ENCODE measurements at places on chromosomes 11 and 22.

DNA sequence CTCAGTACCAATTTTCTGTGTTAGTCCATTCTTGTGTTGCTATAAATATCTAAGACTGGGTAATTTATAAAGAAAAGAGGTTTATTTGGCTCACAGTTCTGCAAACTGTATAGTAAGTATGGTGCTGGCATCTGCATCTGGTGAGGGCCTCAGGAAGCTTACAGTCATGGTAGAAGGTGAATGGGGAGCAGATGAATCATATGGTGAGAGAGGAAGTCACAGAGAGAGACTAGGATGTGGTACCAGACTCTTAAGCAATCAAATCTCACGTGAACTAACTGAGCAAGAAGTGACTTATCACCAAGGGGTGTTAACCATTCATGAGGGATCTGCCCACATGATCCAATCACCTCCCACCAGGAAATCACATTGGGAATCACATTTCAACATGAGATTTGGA, 60.8 kb upstream of the ZBED5 start:
- DNase-seq, result peak; percentile 84

- DNase-seq, result peak; percentile 74
Observed at GRCh38 chr11:57644748-57645688, 4.7 kb downstream of the YPEL4 start.

DNA sequence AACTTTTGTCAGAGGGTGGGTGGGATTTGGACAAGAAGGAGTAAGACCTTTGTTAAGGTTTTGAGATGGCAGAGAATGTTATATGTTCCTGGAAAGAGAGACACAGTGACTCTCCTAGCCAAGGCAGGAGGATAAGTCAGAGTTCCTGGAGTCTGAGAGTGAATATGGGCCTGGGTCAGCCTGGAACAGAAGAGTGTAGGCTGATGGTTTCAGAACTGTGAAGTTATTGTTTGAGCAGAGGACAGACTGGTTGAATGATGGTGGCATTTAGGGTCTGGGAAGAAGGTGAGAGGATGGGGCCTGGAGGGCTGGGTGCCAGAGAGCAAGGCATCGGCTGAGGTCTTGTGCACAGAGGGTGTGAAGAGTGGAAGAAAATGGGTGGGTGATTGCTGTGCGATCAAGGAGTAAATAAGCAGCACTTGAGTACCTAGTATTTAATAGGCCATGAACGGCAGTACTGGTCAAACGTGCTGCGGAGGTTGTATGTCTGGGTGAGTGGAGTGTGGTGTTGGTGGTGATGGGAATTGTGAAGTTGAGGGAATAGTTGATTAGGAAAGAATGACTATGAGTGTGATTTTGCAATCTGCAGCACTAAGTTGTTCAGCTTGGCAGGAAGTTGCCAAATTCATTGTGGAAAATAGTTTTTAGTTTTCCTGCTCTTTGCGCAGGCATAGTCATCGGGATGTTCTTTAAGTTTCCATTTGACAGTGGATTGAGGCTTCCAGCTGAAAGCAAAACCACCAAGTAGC, 1.8 kb downstream of the PANX1 start:
- peak; percentile 94 for DNase-seq

GRCh38 chr11:110857892-110858546, 145.8 kb upstream of the ARHGAP20 start:
- no peak for DNase-seq

GRCh38 chr11:78170413-78170812, 18.0 kb downstream of the KCTD21 start:
- DNase-seq, result no peak

Measured in inflammatory macrophage treated with lipopolysaccharide for 4 hours (primary cell).